ENCODE measurements at places on chromosomes 4 and X. TPM values are rescaled to one million over a fixed set of nuclear protein-coding genes. Genes with fewer than 3 reads are reported as not detected.

DNA sequence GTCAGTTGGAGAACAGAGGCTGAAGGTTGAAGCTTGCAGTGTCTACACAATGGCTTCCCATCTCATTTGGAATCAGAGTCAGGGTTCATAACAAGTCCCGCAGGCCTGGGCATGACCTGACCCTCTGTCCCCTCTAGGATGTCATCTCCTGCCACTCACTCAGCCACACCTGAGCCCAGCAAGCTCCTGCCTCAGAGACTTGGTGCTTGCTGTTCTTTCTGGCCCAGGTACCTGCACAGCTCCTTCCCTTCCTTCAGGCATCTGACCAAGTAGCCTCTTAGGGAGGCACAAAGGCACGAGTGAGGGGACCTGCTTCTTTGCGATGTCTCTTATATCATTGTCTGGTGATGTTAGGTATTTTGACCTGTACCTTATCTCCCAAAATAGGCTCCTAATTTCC is 9.0 kb downstream of the ZBTB49 start:
- no peaks in the 10 kb centered on the region for H3K4me1 ChIP-seq
- H3K4me3 ChIP-seq: no peak overlapping the region
- H3K27ac ChIP-seq: no peak overlapping the region
- DNase-seq: no peak

DNA sequence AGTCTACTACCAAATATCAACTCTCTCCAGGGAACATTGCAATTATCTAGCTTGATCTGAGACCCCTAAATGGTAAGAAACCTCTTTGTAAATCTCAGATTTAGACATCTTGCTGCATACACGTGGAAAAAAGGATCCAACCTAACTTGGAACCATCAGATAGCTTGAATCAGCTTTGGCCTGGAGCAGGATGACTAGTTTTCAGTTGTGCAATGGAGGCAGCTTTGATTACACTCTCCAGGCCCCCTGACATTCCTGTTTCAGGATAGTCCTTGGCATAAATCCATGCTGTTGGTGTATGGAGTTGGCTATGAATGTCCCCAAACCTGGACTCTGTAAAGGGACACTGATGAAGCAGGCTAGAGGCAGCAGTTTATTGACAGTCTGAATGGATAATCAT is 1061.9 kb upstream of the TENM3 start:
- H3K27ac ChIP-seq: no peak overlapping the region
- H3K27me3 ChIP-seq: no peaks in the 10 kb centered on the region
- H3K4me1 ChIP-seq: no peaks in the 10 kb centered on the region
- no peaks in the 10 kb centered on the region for H3K36me3 ChIP-seq

GRCh38 chr4:27149541-27150212 is 289.0 kb downstream of the STIM2 start:
- no peak overlapping the region for H3K4me3 ChIP-seq
- no peak overlapping the region for H3K27ac ChIP-seq
- no peaks in the 10 kb centered on the region for H3K27me3 ChIP-seq
- H3K36me3 ChIP-seq: no peaks in the 10 kb centered on the region
- DNase-seq: no peak

DNA sequence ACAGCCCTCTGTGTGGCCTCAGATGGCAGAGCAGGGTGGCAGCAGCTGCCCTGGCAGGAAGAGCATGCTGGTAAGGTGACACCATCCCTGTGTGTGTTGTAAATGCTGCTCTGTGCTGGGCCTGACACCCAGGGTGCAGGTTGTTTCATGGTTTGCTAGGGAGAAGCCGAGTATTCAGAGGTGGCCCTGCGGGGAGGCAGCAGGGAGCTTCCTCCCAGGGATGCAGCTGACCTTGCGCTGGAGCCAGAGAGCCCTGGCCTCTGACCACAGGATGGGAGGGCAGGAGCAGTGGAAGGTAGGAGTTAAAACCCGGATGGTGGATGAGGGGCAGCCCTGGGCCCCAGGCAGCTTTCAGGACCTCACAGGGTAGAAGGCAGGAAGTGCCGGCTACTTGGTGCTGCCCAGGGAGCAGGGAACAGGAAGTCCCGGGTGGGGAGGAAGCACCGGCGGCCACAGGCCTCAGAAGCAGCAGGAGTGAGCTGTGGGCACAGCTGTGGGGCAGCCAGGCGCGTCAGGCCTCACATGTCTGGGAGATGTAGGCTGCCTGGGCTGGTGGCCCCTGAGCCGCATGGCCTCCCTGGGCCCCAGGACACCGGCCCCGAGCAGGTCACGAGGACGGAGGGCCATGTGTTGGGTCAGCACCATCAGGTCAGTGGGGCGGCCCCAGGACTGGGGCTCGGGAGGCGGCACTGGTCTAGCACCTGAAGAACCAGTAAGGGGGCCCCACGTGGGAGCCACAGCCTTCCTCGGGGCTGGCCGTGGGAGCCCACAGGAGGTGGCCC is 19.1 kb downstream of the SH3BP2 start:
- no peaks in the 10 kb centered on the region for H3K27me3 ChIP-seq
- DNase-seq: no peak
- peak overlapping the region; percentile 90 for H3K27ac ChIP-seq
- H3K36me3 ChIP-seq: no peaks in the 10 kb centered on the region
- peak overlapping the region; percentile 41 for H3K4me3 ChIP-seq

GRCh38 chrX:9846631-9847030 is 60.4 kb downstream of the SHROOM2 start:
- no peak overlapping the region for H3K4me3 ChIP-seq
- no peaks in the 10 kb centered on the region for H3K36me3 ChIP-seq
- peaks cover 20% of the 10 kb centered on the region for H3K27me3 ChIP-seq
- no peaks in the 10 kb centered on the region for H3K4me1 ChIP-seq

DNA sequence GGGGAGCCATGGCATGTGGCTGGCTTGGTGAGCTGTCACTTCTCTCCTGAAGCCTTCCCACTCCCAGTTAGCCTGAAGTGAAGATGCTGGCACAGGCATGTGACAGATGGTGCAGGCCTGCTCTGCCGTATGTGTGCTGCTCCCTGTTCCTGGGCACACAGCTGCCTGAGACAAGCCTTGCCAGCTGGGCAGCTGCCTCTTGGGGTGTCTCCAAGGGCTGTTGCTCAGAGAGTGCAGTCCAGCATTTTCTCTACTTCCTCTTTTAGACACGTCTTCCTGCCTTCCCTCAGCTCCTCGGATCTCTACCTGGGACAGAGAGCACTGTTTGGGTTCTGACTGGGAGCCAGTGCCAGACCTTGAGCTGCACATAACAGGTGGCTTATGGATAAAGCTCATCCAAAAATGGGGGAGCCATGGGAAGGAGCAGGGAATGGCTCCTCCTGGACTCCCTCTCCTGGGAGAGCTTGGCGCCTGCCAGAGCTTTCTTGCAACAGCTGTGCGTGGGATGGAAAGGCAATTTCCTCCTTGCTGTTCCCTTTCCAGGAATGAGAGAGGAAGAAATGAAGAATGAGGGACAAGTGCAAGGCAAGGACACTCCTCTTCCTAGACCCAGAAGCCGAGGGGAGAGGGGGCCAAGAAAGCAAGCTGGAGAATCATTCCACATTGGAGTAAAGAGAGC is 132.9 kb downstream of the MSL3 start:
- H3K4me3 ChIP-seq: no peak overlapping the region
- no peaks in the 10 kb centered on the region for H3K4me1 ChIP-seq
- peaks cover 25% of the 10 kb centered on the region for H3K27me3 ChIP-seq
- H3K36me3 ChIP-seq: no peaks in the 10 kb centered on the region
- no peak overlapping the region for H3K27ac ChIP-seq

LDB2 gene
- 34.5 TPM for total RNA-seq
